ENCODE measurements at places on chromosomes 5 and 9. TPM values are rescaled to one million over a fixed set of nuclear protein-coding genes. Genes with fewer than 3 reads are reported as not detected.

MSX2 gene
- total RNA-seq, result 0.17 TPM

SMIM33 gene
- 1.2 TPM for total RNA-seq

GABBR2 gene
- total RNA-seq, result not detected

FYB1 gene
- total RNA-seq, result 480 TPM

DMGDH gene
- not detected for total RNA-seq

FSTL4 gene
- total RNA-seq, result not detected

LCN1 gene
- total RNA-seq, result not detected

KCNMB1 gene
- not detected for total RNA-seq

TLX3 gene
- total RNA-seq, result not detected

LCN2 gene
- not detected for total RNA-seq

PCDHGA8 gene
- total RNA-seq, result not detected

FAM221B gene
- total RNA-seq, result not detected

LECT2 gene
- not detected for total RNA-seq

TUSC1 gene
- 0.42 TPM for total RNA-seq

DNA sequence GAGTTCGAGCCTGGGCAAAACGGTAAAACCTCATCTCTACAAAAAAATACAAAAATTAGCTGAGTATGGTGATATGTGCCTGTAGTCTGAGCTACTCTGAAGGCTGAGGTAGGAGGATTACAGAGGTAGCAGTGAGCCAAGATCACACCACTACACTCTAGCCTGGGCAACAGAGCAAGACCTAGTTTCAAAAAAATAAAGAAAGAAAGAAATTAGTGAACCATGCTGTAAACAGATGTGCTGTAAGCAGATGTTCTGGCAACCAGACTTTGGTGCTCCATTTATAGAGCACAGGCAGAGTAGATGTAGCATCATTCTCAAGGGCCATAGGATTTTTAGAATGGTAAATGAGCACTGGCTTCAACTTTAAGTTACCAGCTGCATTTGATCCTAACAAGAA is 115.4 kb downstream of the ST8SIA4 start:
- DNase-seq, result no peak

DNA sequence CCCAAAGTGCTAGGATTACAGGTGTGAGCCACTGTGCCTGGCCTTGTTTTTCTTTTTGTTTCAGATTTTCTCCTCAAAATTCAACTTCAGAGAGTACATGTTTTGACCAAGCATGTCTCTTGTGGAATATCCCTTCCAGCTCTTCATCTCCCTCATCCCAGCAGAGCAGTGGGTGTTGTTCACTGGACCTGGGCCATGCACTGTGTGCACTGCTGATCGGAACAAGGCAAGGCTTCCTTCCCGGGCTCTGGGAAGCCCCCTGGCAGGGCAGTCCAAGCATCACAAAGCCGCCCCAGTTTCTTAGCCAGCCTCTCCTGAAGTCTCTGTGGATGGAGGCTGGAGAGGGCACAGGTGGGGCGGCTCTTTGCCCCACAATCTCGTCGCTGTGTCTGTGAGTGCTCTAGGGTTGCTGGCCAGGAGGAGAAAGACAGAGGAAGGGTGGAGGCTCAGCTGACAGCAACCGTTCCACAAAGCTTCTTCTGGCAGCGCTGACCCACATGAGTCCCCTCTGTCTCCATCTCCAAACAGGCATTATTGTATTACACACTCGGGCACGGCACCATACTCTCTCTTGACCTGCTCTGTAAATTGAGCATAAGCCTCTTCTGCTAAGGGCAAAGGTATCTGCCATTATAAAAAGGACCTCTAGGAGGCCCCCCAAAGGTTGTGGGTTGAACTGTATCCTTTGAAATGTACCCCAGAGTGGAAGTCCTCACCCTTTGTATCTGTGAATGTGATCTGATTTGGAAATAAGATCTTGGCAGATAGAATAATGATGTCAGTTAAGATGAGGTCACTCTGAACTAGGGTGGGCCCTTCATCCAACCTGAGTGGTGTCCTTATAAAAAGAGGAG is 89.6 kb downstream of the TARS1 start:
- no peak for DNase-seq

DNA sequence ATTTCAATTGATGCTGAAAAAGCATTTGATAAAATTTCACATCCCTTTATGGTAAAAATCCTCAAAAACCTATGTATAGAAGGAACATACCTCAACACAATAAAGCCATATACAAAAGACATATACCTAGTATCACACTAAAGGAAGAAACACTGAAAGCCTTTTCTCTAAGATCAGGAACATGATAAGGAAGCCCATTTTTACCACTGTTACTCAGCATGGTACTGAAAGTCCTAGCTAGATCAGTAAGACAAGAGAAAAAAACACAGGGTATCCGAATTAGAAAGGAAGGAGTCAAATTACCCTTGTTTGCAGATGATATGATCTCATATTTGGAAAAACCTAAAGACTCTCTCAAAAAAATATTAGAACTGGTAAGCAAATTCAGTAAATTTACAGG is 350.2 kb upstream of the PDE4D start:
- DNase-seq, result no peak

DNA sequence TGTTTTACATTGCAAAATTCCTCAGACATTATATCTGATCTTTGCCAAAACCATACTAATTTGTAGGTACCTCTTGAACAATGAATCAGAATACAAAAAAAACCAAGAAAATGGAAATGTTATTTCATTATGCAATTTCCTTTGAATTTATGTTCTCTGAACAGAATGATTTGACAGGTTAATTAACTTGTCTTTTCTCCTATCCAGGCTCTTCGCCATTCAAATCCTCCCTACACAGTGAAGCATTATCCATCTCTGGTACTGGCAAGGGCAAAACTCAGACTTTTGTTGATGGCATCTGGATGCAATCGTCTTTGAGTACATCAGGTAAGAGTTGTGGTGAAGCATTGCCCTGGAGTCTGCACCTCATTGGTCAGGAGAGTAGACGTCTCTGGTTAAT is 655.7 kb upstream of the ITGA1 start:
- no peak for DNase-seq

- DNase-seq, result no peak
These were observed 88.2 kb upstream of the NIPAL4 start for GRCh38 chr5:157371655-157372471.

GRCh38 chr5:37696190-37697021 is 143.4 kb downstream of the GDNF start:
- no peak for DNase-seq

DNA sequence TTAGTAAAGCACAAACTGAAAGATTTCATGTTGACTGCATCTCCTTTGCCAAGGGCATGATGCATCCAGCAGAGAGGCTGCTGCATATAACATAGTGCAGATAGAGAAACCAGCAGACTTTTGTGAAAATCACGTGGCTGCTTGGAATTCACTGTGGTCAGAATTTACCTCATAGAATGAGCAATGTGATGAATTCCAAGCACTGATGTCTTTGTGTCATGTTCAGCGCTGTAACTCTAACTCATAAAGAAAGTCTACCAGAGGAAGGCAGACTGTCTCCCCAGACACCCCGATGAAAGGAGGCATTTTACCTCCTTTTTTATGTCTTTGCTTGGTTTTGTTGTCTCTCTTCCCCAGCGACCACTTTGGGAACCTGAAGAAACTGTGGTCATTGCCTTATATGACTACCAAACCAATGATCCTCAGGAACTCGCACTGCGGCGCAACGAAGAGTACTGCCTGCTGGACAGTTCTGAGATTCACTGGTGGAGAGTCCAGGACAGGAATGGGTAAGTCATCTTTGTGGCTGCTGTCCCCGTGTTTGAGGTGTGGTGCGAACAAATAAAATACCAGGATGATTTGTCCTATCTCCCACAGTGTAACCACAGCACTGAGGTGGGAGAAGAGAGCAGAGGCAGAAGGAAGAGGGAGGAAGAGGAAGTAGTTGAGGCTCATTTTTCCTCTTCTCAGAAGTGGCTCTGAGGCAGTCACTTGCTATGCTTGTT is 42.0 kb downstream of the ITK start:
- peak; percentile 77 for DNase-seq

DNA sequence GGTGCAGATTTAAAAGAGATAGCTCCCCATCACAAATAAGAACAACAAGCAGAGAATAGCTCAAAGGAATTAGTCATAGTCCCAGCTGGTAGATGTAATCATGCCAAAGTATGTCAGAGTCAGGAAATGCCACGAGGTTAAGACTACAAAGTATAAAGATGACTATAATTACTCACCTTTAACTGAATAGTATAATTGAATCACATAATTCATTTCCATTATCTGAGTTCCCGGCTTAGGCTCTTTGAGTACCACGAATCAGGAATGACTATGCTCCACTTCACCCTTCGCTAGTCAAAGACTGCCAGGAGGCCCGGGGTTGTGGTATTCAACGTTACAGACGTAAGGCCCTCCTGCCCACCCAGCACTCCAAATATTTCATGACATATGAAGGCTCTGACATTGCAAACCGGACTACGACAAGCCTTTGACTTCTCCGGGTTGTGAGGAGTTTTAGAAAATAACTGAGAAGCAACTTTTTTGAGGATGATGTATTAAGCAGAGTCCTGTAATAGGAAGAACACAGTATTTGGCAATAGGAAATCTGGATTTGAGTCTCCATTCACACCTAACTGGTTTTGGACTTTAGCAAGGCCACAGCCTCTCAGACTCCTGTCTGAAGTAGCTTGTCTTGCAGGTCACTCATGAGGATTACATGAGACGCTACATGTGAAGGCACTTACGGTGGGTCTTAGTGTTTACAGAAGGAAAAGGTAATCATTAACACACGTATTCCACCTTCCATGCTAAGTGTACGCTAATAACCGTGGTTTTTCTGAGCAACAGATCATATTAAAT is 64.6 kb downstream of the ENC1 start:
- no peak for DNase-seq

GRCh38 chr5:104295991-104296390 is 733.4 kb upstream of the NUDT12 start:
- DNase-seq, result no peak

GRCh38 chr5:127571314-127572131 is 54.1 kb downstream of the PRRC1 start:
- no peak for DNase-seq

GRCh38 chr9:115398996-115399395 is 281.0 kb upstream of the TNC start:
- DNase-seq, result no peak

DNA sequence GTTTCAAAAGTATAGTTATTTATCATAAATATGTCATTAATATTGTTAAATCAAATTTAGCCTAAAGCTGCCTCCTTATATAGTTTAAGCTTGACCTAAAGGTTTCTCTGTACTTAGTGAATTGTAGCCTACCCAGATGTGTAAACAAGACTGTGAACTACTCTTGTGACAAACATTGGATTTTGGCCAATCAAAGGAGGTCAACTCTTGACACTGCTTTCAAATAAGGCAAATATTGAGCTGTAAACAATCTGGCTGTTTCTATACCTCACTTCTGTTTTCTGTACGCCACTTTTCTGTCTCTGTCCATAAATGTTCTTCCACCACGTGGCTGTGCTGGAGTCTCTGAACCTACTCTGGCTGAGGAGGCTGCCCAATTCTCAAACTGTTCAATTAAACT is 51.2 kb downstream of the FXN start:
- DNase-seq, result no peak

DNA sequence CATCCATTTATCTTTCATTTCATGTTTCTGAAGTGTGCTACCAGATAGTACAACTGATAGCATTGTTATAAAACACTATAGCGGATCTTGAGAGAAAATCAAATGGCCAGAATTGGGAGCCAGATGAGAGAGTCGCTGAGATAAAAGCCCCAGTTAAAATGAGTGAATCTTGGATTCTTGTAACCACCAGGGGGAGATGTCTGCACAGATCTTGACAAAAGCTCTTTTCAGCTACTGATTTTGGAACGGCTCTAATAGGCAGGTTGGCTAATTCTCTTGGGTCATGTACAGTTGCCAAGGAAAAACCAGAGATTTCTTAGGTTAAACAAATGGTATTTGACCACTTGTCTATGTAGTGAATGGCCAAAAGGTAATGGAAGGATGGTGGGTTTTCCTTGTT is 21.7 kb downstream of the F2RL2 start:
- DNase-seq, result peak; percentile 46

GRCh38 chr5:163497315-163497714 is 8.1 kb upstream of the MAT2B start:
- DNase-seq, result no peak

GRCh38 chr9:4739587-4740387 is 1.2 kb downstream of the AK3 start:
- DNase-seq, result no peak

GRCh38 chr9:86349271-86349670 is 4.9 kb downstream of the TUT7 start:
- no peak for DNase-seq

DNA sequence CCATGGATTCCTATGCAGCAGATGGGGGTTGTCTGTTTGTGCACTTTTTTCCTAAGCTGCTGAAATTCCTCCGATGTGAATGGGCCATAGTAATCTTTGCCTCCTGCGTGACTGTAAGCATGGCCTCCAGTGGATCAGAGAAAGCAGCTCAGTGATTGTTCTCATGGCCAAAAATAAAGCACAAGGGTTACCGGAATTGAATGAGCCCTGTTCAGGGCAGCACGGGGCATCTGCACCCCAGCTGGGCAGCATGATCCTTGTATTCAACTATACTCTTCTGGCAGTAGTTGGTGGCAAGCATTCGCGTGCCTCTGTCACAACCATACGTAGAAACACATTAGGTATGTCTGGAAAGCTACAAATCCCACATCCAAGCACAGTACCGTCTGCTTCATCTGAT is 193.9 kb downstream of the RORB start:
- DNase-seq, result no peak

- no peak for DNase-seq
These were observed 9.0 kb upstream of the OR1N1 start for GRCh38 chr9:122536134-122536533.

DNA sequence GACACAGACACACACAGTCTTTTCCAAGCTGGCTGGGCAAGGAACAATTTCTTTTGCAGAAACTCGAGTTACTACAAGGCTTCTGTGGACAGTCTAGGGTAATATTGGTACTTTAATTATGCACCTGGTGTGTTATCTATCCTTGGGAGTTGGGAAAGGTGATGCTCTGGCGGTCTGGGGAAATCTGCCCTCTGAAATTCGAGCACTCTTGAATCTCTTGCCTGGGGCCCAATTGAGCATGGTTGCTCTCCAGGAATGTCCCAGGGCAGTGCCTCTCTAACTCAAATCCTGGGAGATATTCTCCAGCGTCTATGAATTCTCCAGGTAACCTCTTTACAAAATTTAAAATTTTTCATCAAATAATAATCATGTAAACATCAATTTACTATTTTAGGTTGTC is 69.3 kb downstream of the KCNIP1 start:
- DNase-seq, result no peak

GRCh38 chr9:2872931-2873323 is 29.0 kb upstream of the PUM3 start:
- DNase-seq, result peak; percentile 27

GRCh38 chr5:146390469-146390868 is 51.8 kb downstream of the POU4F3 start:
- no peak for DNase-seq

GRCh38 chr9:38235244-38235643 is 157.3 kb upstream of the ALDH1B1 start:
- no peak for DNase-seq

DNA sequence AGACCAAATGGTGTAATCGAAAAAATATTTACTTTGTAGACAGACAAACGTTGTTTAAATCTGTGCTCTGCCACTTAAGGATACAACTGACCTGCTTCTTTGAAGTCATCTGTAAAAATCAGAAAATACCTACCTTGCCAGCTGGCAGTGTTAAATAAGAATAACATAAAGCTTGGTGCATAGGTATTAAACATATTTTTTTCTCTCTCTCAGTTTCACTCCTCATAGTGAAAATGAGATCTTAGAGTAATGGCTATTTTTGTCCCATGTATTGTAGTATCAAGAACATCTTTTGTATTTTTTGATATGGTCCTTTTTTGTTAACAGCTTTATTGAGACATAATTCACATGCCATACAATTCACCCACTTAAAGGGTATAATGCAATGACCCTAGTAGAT is 17.9 kb upstream of the RANBP17 start:
- no peak for DNase-seq

Measured in activated CD4-positive, alpha-beta T cell treated with anti-CD3 and anti-CD28 coated beads, Interleukin-2, amount 10 ng/mL, durations not matched to agents 7 days and 5 days (primary cell).